ENCODE measurements at places on chromosomes 16 and 17.

GRCh38 chr17:50355701-50356341 is 9.9 kb downstream of the XYLT2 start:
- no peak for DNase-seq

DNA sequence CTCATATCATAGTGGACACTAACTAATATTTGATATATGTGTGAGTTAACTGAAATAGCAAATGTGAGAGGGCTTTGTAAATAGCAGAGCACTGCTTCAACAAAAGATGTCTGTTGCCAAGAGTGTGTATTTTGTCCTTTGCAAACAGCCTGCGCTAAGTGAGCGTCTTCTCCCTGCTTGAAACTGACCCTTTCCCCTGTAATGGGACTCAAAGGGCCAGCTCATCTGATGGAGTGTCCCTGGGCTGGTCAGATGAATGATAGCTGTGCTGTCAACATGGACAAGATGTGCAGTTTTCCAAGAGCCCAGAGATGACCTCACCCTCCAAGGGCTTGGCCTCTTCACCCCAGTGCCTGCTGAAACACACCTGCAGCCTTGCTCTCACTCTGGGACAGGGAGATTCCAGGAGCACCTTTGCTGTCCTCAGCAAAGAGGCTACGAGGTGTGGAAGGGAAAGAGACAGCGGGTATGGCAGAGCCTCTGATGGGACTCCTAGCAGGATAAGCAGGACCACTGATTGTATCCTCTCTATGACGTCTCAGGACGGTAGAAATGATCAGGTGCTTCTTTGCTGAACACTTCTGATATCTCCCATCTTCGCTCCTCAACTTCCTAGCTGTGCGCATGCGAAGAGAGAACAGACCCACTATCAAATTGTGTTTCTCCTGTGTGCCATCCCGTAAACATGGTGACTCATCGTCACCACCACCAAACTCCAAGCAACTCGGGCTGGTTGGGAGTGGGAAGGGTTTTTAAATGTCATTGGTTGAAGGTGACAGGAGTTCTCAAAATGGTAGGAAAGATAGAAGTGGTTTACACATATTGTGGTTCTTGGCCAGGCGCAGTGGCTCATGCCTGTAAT is 35.8 kb upstream of the TBX2 start:
- no peak for DNase-seq

DNA sequence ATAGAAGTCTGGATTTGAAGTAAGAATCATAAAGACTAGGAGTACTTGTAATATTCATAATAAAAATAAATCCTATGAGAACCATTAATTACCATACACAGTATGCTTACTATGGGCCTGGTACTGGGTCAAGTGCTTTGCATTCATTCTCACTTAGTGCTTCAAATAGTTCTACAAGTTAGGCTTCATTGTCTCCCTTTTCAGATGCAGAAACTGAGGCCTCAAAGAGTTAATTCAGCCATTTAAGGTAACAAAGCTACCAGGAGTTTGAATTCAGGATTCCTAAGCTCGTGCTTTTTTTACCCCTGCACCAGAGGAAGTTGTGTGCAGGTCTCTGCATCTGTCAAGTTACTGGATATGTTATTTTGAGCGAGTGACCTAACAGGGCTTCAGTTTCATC is 1098.4 kb upstream of the EEF2KMT start:
- DNase-seq: no peak

DNA sequence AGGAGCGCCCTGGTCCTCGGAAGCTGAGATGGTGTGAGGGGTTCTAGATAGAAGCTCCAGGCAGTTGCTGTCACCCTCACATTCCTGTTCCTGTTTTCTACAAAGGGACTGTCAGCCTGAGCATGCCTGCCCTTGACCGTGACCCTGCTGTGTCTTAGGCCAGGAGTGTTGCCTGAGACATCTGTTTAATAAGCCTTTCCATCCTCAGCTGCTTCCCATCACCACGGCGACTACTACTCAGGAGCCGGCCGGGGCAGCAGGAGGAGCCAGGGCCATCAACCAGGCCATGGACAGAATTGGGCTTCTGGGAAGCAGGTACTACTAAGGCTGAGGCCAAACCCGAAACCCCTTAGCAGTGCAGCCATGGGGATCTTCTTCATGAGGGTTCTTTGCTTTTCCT is 151.4 kb downstream of the KATNIP start:
- no peak for DNase-seq

DNA sequence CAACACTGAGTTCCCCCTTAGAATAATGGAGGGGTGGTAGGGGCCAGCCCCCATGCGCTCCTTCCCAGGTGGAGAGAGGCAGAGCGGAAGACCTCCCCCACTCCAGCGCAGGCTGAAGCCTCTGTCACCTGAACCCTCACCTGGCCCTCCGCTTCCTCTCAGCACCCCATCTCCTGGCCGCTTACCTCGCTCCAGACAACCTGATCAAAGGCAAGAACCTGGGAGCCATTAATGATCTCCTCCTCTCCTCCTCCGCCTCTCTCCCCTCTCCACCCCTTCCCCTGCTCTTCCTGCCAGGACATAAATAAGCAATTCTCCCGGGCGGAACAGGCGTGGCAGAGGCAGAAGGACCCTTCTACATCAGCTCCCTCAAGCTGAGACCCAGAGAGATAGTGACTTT is 110.2 kb upstream of the LHX1 start:
- DNase-seq: no peak

GRCh38 chr16:24759006-24759405 is 29.6 kb downstream of the TNRC6A start:
- DNase-seq: no peak

GRCh38 chr16:59148056-59148768 is 414.1 kb upstream of the GOT2 start:
- no peak for DNase-seq

- DNase-seq: no peak
Measured at GRCh38 chr16:23391381-23392222, 61.4 kb downstream of the COG7 start.

- DNase-seq: peak; percentile 53
Measured at GRCh38 chr16:30761427-30761927, 385 bp downstream of the CFAP119 start.

DNA sequence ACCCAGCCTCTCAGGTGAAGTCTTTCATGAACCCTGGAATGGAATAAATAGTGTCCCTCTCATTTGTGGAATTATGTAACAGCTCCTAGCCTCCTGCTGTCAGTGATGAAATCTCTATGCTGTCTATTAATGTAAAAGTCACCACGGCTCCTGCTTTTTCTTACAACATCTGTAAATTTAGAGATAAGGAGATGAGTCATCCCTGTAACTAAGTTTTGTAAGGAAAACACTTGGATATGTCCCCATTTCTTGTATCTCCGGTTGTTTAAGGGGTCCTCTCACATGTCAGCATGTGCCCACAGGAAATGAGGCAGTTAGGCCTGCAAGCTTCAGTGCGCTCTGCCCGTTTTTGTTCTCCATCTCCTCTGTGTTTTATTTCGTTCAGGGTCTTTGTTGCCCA is 2.8 kb upstream of the NAT9 start:
- no peak for DNase-seq

DNA sequence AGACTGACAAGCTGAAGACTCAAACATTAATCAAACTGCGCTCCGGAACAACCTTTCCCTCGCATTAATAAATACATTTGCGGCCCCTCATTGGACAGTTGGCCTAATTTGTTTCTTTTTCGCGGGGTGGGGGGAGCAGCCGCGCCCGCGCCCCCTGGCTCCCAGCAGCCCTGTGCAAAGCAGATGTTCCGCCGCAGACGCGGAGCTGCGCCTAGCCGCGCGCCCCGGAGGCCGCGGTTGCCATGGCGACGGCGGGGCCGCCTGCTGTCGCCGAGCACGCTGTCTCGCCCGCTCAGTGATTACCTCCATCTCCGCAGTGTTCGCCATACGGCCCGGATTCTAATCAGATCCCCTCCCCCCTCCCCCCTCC is 25.5 kb downstream of the COPZ2 start:
- peak; percentile 92 for DNase-seq

- no peak for DNase-seq
Measured at GRCh38 chr16:11682655-11683096, 14.4 kb downstream of the SNN start.

- no peak for DNase-seq
Measured at GRCh38 chr16:57570301-57571070, 28.0 kb downstream of the ADGRG5 start.

GRCh38 chr17:3589784-3590183 is 19.4 kb downstream of the TRPV1 start:
- no peak for DNase-seq

- peak; percentile 50 for DNase-seq
Measured at GRCh38 chr16:30395992-30396585, 869 bp downstream of the ZNF48 start.

GRCh38 chr17:606508-607250 is 108.0 kb downstream of the VPS53 start:
- DNase-seq: no peak

GRCh38 chr16:81076566-81077075 is 417 bp downstream of the C16orf46 start:
- DNase-seq: peak; percentile 89

GRCh38 chr17:82655038-82655479 is 6.8 kb upstream of the WDR45B start:
- no peak for DNase-seq

DNA sequence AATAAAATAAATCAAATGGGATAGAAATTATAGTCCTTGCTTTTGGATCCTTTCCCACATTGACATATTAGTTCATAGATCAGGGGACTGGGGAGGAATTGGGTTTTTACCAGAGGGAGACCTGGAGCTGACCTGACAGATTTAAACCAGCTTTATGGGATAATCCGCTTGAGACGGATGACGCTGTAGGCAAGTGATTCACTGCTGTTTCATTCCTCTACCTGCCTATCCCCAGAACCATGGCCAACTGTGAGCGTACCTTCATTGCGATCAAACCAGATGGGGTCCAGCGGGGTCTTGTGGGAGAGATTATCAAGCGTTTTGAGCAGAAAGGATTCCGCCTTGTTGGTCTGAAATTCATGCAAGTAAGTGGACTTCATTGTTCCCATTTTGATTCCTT is 2.1 kb downstream of the NME1 start:
- DNase-seq: no peak

- DNase-seq: peak; percentile 15
Measured at GRCh38 chr17:50101346-50102163, 6.4 kb downstream of the PDK2 start.

DNA sequence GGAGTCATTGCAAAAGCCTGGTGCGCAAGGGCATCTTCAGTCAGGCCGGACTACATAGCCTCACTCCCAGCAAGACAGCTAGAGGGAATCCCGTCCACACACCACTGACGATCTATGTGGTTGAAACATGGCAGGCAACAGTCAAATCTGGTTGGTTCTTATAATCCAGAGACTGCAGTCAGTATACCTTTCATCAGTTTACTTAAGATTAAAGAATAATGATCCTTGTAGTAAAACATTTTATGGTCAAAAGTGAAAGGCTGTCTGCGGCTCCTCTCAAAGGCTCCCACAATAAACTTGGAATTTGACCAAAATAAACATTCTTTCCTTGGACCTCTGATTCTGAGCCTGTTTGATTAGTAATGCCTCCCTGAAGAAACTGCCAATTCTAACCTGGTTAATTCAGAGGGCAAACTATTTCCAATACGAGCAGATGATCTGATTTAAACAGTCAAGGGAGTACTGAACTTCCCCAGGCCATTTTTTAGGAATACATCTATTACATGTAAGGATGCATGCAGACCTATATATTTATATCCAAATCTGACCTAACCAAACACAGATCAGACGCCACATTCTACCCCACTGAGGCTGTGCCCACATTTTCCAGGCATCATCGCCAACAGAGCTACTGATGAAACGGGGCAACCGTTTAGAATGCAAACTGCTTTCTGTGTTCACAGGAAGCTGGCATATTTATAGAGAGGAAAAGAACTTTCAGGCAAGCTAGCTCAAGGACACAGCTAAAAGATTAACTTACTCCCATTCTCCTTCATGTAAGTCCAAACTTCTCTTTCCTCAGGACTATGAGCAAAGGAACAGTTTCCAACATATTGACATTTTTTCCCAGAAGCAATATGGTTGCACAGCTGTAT is 15.3 kb upstream of the TXNDC11 start:
- DNase-seq: no peak

GRCh38 chr16:87203060-87203656 is 114.0 kb downstream of the C16orf95 start:
- DNase-seq: peak; percentile 5

- peak; percentile 78 for DNase-seq
Measured at GRCh38 chr16:54506741-54507500, 220.3 kb upstream of the IRX3 start.

GRCh38 chr17:58575511-58575910 is 61.1 kb upstream of the MTMR4 start:
- DNase-seq: no peak

DNA sequence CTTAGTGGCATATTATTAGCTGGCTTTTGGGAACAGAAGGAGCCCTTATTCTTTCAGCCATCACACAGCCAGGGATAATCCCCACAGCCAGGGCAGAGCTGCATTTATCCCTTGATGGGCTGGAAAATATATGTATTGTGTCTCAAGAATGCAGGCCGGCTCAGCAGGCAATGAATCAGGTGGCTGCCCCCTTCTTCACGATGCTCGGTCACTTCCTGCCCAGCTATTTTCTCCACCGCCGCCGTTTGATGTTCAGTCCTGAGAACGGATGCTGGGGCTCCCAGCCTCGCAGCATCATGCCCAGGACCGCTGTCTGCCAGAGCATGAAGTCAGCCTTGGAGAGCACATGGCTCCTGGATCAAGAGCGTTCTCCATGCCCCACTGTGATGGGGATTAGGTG is 4.3 kb upstream of the MYH3 start:
- DNase-seq: no peak

GRCh38 chr16:30766206-30766932 is 4.2 kb downstream of the RNF40 start:
- no peak for DNase-seq

DNA sequence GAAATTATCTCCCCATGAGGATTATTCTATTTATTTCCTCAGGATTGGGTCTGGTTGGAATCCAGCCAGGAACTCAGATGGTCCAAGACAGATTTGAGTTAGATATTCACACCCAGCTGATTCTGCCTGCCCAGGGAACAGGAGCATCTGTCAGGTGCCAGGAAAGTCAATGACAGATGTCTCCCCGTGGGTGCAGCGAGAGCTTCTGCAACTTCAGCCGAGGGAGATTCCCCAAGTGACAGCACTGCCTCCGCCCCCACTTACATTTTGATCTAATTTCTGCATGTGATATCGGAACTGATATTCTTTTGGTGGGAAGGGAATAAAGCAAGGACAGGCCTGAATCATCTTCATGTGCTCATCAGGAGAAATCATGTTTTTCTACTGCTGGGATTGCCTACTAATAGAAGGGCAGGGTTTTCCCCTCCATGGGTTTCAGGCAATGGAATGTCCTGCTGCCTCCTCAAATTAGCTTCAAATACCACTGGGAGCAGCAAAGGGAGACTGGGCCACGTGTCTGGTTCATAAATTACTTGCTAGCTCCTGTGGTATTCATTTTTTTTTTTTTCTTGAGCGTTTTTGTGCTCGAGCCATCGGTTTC is 15.7 kb upstream of the DHX8 start:
- no peak for DNase-seq

DNA sequence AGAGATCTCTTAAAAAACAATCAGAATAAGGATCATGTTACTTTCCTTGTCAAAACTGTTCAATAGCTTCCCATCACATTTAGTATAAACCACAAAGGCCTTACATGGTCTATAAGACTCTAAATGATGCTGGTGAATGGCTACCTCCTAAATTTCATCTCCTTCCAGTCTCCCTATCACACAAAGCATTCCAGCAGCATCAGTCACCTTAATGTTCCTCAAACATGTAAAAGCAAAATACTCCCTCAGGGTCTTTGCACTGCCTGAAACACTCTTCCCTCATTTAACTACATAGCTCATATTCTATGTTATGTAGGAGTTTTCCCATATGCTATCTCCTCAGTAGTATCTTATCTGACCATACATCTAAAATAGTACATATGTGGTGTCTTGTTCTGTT is 53.5 kb upstream of the INTS2 start:
- no peak for DNase-seq

Measured in NCI-H510A treated with DMSO at 0.1 percent for 48 hours (cell line).